Naive thymus-derived CD4-positive, alpha-beta T cell (primary cell): ENCODE measurements at places on chromosomes 11 and 22. TPM values are rescaled to one million over a fixed set of nuclear protein-coding genes. Genes with fewer than 3 reads are reported as not detected.

- no peaks in the 10 kb centered on the region for H3K36me3 ChIP-seq
- DNase-seq = peak; percentile 62
- peaks cover 32% of the 10 kb centered on the region for H3K4me1 ChIP-seq
- no peak overlapping the region for H3K27ac ChIP-seq
Measured at GRCh38 chr11:128686745-128687177, 7.1 kb upstream of the FLI1 start.

DNA sequence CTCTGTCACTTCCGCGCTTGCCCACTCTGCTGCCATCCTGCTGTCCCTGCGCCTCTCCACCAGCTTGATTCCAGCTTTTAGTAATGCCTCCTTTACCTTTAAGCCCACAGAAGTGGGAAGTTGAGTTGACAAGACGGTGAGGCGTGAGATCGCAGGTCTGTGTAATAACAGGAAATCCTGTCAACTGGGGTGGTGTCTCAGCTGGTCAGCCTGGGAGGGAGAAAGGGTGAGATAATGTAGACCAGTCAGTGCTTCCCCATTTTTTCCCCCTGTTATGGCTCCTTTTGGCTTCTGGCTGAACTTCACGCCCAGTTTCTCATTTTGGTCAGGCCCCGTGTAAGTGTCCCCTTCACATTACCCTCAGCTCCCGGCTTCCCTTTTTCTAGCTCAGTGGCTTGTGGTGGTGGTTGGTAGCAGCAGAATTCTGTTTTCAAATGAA, 98.9 kb downstream of the TRAF6 start:
- DNase-seq = no peak
- H3K4me3 ChIP-seq = no peak overlapping the region

- no peaks in the 10 kb centered on the region for H3K4me1 ChIP-seq
- H3K27ac ChIP-seq = no peak overlapping the region
- no peak overlapping the region for H3K4me3 ChIP-seq
- no peaks in the 10 kb centered on the region for H3K27me3 ChIP-seq
Measured at GRCh38 chr22:35804421-35804820, 86.7 kb downstream of the APOL5 start.

- no peaks in the 10 kb centered on the region for H3K36me3 ChIP-seq
- H3K27me3 ChIP-seq = no peaks in the 10 kb centered on the region
- no peak for DNase-seq
- no peak overlapping the region for H3K27ac ChIP-seq
- H3K4me3 ChIP-seq = no peak overlapping the region
Measured at GRCh38 chr11:68663482-68664010, 20.8 kb upstream of the GAL start.

DNA sequence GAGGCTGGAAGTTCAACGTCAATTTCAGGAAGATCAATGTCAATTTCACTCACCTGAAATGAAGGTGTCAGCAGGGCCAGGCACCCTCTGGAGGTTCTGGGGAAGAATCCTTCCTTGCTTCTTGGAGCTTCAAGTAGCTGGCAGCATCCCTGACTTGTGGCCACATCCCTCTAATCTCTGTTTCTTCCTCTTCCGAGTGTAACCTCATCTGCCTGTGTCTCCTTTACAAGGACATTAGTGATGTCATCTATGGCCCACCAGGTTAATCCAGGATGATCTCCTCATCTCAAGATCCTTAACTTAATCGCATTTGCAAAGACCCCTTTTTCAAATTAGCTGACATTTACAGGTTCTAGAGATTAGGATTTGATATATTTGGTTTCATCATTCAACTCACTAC, 240.8 kb upstream of the MTNR1B start:
- no peaks in the 10 kb centered on the region for H3K36me3 ChIP-seq
- H3K4me1 ChIP-seq = no peaks in the 10 kb centered on the region

- H3K36me3 ChIP-seq = no peaks in the 10 kb centered on the region
- H3K4me3 ChIP-seq = no peak overlapping the region
- H3K27ac ChIP-seq = no peak overlapping the region
- DNase-seq = no peak
- H3K4me1 ChIP-seq = no peaks in the 10 kb centered on the region
Measured at GRCh38 chr22:17875156-17875555, 100.9 kb upstream of the BID start.

DNA sequence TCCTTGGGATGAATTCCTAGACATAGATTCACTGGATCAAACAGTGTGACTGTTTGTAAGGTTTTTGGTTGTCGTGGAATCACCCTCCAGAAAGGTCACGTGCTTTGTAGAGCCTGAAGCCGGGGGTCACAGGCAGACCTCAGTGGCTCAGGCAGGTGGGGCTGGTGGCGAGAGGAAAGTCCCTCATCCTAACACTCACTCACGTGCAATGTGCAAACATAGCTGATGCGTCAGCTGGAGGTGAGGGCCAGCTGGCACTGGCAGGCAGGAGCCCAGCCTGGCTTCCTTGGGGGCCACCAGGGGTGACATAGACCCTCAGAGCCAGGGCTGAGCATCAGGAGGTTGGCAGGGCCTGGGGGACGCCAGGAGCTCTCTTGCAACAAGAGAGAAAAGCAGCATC, 90.0 kb downstream of the ARHGAP8 start:
- DNase-seq = no peak
- H3K4me1 ChIP-seq = no peaks in the 10 kb centered on the region
- H3K4me3 ChIP-seq = no peak overlapping the region

DNA sequence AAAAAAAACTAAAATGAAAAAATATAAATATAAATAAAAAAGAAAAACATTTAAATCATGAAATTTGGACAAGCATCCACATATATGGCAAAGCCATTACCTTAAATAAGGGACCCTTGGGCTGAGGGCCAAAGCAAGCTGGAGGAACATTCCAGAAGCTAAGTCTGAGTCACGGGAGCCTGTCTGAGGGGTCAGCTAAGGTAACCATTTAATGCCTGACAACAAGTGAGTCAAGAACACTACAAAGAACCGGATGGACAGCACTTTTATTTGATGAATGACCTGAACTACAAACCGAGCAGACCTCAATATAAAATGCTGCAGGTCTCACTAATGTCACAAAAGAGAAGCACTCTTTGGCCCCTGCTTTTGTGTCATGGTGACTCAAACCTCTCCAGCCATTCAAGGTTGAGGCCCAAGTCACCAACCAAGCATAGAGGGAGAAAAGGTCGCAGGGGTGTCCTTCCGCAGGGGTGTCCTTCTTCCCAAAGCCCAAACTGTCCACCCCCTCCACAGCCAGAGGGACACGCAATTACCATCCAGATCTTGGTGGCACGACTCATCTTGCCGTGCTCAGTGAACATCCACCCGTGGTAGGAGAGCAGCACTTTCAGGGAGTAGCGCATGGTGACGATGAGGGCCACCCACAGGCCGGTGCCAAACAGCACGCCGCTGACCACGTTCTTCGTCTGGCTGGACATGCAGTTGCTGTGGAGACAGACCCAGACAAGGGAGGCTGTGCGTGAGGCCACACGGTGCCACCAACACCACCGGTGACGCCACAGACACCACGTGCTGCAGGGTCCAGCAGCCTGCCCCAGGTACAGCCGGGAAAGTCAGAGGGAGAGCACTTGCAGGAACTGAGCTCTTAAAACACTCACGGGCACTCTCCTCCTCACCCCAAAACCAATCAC, 34.5 kb downstream of the CPT1A start:
- H3K36me3 ChIP-seq = no peaks in the 10 kb centered on the region
- H3K4me1 ChIP-seq = no peaks in the 10 kb centered on the region
- no peak overlapping the region for H3K27ac ChIP-seq
- H3K27me3 ChIP-seq = no peaks in the 10 kb centered on the region

- no peak for DNase-seq
- H3K27ac ChIP-seq = no peak overlapping the region
- no peaks in the 10 kb centered on the region for H3K27me3 ChIP-seq
- H3K36me3 ChIP-seq = no peaks in the 10 kb centered on the region
Measured at GRCh38 chr11:61756147-61756451, 3.7 kb downstream of the MYRF start.

DNA sequence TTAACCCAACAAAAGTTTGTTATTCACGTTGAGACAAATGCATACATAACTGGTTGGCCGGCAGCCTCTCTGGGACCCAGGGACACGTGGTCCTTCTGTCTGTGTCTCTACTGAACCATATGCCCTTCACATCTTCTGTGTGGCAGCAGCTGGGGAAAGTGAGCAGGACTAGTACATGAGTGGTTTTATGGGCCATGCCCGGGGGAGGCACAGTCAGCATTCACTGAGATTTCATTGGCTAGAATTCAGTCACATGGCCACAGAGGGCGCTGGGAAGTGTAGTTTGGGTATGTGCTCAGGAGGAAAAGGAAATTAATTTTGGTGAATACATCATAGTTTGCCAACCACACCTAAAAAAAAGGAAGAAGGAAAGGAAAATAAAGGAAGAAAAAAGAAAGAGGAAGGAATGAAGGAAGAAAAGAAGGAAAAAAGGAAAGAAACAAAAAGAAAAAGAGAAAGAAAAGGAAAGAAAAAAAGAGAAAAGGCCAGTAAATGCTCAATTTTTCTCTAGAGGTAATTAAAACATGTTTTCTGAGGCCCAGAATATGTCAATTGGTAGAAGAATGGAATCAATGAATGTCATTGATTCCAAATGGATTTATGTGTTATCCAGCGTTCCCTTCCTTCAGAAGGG, 55.9 kb upstream of the KIRREL3 start:
- no peak overlapping the region for H3K27ac ChIP-seq
- H3K4me1 ChIP-seq = no peaks in the 10 kb centered on the region
- H3K4me3 ChIP-seq = no peak overlapping the region

The FAT3 gene
- not detected in 2 replicates for total RNA-seq

The FZD4 gene
- total RNA-seq = not detected

- H3K27ac ChIP-seq = no peak overlapping the region
- H3K4me1 ChIP-seq = no peaks in the 10 kb centered on the region
- no peak overlapping the region for H3K4me3 ChIP-seq
- H3K36me3 ChIP-seq = no peaks in the 10 kb centered on the region
- H3K27me3 ChIP-seq = no peaks in the 10 kb centered on the region
Measured at GRCh38 chr11:9850224-9850895, 186.5 kb downstream of the SWAP70 start.

- H3K4me3 ChIP-seq = no peak overlapping the region
- no peaks in the 10 kb centered on the region for H3K4me1 ChIP-seq
- no peaks in the 10 kb centered on the region for H3K27me3 ChIP-seq
- no peak overlapping the region for H3K27ac ChIP-seq
- no peaks in the 10 kb centered on the region for H3K36me3 ChIP-seq
Measured at GRCh38 chr11:93295921-93296575, 34.5 kb upstream of the DEUP1 start.

DNA sequence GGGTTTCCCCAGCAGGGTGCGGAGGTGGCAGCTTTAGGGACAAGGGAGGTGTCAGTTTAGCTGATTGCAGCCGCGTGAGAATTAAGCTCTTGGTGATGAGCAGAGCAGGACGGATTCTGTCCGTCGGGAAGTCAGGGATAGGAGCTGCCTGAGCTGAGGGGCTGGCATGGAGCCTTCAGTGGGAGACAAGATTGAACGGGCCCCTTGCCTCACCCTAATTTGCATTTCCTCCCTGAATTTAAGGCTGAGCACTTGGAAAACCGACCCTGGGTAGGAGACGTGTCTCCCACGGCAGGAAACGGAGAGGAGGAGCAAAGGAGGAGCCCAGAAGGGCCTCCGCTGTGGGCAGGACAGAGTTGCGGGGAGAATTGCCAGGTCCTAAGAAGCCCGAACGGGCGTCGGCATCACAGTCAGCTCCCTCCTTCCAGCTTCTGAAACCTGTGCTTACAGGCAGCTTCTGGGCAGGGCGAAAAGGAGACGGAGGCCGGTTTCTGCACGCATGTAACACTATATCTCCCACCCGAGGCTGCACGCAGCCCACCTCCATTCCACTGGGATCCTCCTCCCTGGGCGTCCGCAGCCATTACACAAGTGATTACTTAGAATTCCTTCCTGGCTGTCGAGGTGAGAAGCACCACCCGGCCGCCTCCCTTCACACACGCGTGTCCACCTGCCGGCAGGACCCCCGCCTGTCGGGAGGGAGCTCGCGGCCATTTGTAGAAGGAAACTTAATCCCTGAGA, 345.8 kb downstream of the BRD1 start:
- DNase-seq = no peak
- H3K4me1 ChIP-seq = no peaks in the 10 kb centered on the region
- H3K36me3 ChIP-seq = no peaks in the 10 kb centered on the region

GRCh38 chr22:28514321-28514821, 165.3 kb downstream of the TTC28 start:
- no peak overlapping the region for H3K4me3 ChIP-seq
- peaks cover 4% of the 10 kb centered on the region for H3K27me3 ChIP-seq
- H3K27ac ChIP-seq = no peak overlapping the region
- no peaks in the 10 kb centered on the region for H3K4me1 ChIP-seq
- DNase-seq = no peak

DNA sequence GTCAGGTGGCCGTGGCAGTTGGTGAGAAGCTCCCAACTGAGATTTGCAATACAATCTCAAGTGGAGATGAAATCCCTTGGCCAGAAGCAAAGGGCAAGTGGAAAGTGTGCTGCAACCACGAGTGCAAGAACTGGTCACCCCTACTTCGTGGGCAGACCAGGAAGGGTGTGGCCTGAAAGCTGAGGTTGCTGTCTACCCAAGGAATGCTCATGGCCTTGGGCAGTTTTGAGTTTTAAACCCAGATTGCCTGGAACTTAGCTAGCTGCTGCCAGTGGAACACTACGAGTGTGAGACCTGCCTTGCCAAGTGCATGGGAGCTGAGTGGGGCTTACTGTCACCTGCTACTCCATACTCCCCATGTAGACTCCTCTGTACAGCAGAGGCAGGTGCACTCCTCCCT, 113.3 kb upstream of the FAT3 start:
- H3K27me3 ChIP-seq = no peaks in the 10 kb centered on the region
- no peaks in the 10 kb centered on the region for H3K36me3 ChIP-seq
- H3K4me3 ChIP-seq = no peak overlapping the region
- DNase-seq = no peak
- no peaks in the 10 kb centered on the region for H3K4me1 ChIP-seq

- H3K4me3 ChIP-seq = no peak overlapping the region
- H3K36me3 ChIP-seq = no peaks in the 10 kb centered on the region
- no peaks in the 10 kb centered on the region for H3K27me3 ChIP-seq
- DNase-seq = no peak
- H3K4me1 ChIP-seq = no peaks in the 10 kb centered on the region
Measured at GRCh38 chr11:110518809-110519514, 89.2 kb downstream of the FDX1 start.

GRCh38 chr11:62854013-62854824, 14.8 kb upstream of the WDR74 start:
- H3K4me1 ChIP-seq = peaks cover 39% of the 10 kb centered on the region
- H3K36me3 ChIP-seq = peaks cover 20% of the 10 kb centered on the region
- peak overlapping the region; percentile 97 for H3K4me3 ChIP-seq
- no peak for DNase-seq

- no peak within 1 kb of the TSS for H3K4me3 ChIP-seq
- no peak for DNase-seq
- peaks cover 7% of the 10 kb centered on the region for H3K4me1 ChIP-seq
- no peak within 1 kb of the TSS for H3K27ac ChIP-seq
- no peaks in the 10 kb centered on the region for H3K27me3 ChIP-seq
- no peaks in the 10 kb centered on the region for H3K36me3 ChIP-seq
Measured at GRCh38 chr11:624705-625635, at the start of gene CDHR5. TSS of gene CDHR5 (minus strand) at chr11:624955. CDS start at chr11:624902, 53 bp downstream.
